Sigmoid colon (tissue), 7 donors: ENCODE measurements at places on chromosomes 12 and 14. TPM values are rescaled to one million over a fixed set of nuclear protein-coding genes. Genes with fewer than 3 reads are reported as not detected.

DNA sequence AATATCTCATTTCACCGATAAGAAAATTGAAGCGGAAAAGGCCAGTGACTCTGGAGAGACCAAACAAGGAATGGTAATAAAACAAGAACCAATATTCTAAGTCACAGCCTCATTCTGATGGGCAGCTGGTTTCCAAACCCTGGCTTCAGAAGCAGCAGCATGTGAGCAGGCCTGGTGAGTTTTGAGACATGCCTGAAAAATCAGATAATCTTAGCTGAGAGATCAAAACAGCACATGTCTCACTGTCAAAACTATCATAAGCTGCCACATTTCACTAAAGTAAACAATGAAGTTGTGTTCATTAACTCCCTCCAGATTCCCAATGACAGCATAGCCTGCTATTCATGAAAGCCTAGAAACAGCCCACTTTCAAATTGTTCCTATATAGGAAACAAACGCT is 36.5 kb downstream of the CIT start:
- no peak for DNase-seq

DNA sequence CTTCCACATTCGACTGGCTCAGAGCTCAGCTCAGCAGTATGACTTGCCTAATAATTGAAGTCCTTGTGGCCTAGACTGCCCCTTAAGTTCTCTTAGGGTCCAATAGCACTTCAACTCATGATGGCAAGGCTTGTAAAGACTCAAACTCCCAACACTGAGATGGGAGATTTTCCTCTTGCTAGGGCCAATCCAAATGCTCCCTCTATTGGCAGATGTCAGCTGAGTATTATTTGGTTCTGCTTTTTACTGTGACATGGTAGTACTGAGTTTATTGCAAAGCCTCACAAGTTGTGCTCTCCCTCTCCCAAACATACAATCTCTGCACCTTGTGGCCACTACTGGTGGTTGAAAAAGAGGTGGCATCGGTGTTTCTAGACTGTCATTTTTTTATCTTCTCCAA is 164.2 kb downstream of the ALG10 start:
- no peak for DNase-seq

DNA sequence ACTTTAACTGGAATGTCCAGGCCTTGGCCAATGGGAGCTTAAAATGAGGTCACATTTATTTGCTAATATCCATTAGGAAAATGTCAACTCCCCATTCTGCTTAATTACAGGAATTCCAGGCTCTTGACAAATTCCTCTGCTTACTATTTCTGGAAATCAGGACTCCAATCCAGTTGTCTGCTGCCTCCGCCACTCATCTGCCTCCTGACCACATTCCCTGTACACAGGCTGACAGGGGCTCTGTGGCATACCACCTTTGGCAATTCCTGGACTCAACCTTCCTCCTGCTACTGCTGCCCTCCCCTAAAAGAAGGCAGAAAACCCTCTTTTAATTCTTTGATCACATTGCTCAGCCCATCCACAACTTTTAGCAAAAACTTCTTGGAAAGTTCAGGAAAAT is 37.9 kb downstream of the KICS2 start:
- no peak for DNase-seq

- peak; percentile 91 for DNase-seq
Observed at GRCh38 chr14:91897106-91897701, 29.9 kb upstream of the TC2N start.

DNA sequence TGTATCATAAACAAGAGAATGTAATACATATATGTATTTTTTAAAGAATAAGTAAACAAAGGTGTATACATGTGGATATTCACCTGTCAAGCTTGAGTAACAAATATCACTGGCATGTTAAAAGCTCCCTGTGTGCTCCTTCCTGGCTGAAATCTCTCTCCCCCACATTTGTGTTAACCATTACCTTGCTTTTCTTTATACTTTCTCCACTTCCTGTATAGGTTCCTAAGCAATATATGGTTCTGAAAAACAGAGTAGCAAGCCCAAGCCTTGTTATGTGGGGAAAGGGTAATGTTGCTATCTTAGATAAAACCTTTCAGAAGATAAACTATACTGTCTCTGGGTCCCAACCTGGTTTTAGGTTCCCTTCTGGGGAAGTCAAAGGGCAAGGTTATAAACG is 32.3 kb upstream of the TBC1D30 start:
- no peak for DNase-seq

DNA sequence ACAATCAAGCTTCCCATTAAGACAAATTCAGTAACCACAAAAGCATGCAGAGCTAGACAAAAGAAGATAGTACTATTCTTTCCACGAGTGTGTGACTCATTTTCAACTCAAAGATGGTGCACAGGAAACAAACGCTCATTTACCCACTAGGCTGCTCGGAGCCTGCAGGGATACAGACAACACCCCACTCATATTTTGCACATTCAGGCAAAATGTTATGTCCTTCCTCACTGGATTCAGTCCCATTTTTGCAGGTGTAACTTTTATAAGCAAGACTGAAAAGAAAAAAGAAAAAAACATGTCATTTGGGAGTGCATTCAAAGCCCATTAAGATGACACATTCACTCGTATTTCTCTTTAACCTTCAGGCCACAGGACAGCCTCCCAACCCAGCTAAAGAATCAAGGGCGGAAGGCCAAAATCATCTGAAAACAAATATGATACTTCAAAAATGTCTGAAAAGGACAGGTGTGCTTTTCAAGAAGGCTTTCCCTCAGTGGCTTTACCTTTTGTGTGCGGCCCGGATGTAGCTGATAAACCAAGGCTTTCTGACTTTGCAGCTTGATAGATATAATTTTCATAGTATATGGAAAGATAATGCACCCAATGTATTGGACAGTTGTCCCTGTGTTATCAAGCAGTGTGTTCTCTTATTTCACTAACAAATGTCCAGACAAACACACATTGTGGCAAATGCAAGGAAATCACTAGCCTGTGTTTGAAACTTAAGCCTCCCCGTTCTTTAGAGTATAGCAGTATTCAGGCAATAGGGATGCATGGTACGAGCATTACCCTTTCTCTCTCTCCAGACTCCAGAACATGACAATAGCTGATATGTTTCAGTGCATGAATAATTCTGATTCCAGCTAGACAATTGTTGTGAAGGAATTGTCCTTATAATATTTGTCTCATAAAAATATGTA is 147.8 kb upstream of the KRR1 start:
- no peak for DNase-seq

DNA sequence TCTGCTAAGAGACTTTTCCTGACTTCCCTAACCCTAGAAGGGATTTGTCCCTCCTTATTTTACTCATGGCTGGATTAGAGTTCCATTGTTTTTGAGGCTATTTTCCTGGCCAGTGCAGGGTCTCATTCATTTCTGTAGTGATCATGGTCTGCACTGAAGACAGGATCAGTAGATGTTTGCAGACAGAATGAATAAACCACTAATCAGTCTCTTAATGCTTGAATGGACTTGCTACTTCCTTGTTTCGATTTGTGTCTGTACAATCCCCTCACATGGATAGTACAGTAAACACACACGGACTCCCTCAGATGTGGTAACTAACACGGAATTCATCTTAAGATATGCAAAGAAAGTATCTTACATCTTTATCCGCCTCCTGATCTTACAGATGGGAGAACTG is 102.6 kb upstream of the PRB2 start:
- no peak for DNase-seq

DNA sequence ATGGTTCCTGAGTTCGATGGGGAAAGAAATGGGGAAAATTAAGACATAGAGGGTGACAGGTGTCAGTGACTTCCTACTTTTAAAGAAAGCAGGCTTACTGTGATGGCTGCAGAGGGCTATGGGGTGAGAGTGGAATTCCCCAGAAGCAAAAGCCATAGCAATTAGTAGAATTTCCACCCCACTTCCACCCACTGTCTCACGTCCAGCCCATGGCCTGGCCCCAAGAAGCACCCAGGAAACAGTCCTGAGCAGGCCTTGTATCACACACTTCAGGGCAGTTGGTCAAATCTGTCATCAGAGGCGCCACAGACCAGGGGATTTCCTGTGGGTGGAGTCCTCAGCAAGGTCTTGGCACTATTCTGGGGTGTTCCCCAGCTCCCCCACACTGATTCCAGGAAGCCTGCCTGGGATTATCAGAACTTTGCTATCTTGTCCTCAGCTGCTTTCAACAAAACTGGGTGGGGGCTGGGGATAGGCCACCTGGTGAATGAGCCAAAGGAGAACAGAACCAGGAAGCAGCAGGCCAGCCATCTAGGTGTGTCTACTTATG is 120.1 kb upstream of the CCND2 start:
- no peak for DNase-seq

DNA sequence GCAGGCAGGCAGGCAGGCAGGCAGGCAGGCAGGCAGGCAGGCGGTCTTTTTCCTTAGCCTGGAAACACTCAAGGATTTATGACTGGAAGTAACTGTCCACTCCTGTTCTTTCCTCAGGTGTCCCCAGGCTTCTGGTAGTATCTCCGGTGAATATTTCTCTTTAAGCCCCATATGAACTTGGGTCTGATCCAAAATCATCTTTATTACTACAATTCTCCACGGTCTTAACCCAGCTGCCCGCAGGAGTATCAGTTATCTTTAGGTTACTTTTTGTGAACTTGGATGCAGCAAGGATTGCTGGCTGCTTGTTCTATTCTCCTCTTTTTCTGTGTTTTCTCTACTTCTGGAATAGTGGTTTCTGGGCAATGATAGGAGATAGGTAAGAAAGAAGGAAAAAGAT is 3.3 kb downstream of the CSRNP2 start:
- no peak for DNase-seq

GRCh38 chr14:34075826-34076225 is 125.0 kb upstream of the EGLN3 start:
- no peak for DNase-seq

DNA sequence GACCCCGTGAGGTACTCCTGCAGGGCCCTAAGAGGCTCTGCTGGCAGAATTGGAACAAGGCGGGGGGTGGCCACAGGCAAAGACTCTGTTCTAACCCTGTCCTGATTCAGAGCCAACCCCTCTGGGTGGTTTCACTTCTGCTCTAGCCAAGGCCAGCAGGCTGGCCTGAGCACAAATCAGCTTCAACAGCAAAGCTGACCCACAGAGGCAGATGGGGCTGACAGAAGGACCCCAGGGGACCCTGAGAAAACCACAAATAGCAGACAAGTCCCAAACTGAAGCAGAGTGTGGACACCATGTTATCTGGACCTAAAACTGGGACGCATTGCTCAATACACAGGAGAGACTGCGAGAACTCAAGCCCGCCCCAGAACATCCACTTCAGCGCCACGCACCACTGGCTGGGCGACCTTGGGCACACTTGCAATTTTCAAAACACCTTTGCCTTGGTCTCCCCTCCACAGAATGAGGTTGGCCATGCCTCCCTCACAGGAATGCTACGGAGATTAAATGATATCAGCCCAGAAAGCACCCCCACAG is 76.4 kb upstream of the DICER1 start:
- DNase-seq = no peak

GRCh38 chr14:61525293-61526011 is 169.9 kb upstream of the HIF1A start:
- peak; percentile 83 for DNase-seq

GRCh38 chr12:74317078-74317601 is 220.5 kb upstream of the ATXN7L3B start:
- no peak for DNase-seq

DNA sequence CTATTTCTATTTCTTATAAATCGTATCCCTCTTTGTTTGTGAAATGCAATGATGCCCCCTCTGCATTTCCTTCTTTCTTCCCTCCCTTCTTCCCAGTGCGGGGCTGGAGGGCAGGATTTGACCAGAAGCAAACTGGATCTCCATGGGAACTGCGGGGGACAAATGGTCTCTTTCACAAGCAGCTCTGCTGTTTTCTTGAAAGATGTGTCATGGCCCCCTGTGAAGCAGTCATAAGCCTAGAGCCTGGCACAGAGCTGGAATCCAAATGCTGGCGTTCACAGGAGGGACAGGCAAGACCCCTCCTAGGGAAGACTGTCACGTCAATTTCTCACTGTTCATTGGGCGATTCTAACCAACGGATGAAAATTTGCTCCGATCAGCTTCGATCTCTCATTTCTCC is 203.5 kb upstream of the NOS1 start:
- no peak for DNase-seq

- no peak for DNase-seq
Observed at GRCh38 chr12:117850048-117850447, 118.7 kb downstream of the KSR2 start.

DNA sequence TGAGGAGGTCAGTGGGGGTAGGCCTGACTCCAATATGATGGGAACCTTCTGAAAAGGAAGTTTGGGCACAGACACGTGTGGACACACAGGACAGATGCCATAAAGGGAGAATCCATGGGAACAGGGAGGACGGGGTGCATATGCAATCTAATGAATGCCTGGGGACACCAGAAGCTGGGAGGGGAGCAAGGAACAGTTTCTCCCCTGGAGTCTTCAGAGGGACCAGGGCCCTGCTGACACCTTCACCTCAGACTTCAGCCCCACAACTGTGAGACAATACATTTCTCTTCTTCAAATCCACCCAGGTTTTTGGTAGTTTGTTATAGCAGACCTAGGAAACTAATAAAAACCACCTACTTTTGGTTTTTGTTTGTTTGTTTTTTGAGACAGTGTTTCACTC is 35.2 kb upstream of the CLIP1 start:
- DNase-seq = no peak

DNA sequence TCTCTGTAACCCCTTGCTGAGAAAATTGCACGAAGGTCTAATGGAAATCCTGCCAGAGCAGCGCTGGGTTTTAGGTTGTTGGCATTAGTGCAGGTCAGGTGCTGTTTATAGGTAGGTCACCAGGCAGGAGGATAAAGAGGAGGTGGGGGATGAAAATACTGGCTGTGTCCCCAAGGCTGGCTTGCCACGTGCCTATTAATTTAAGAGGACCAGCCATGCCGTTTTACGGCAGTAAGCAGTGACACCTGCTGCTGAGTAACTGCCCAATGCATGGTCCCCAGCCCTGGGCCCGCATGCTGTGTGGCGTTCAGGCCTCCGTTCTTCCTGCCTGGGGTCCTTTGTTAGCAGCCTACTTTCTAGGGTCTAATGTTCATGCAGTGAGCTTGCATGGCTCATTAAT is 67.2 kb downstream of the WDR20 start:
- peak; percentile 32 for DNase-seq

Gene HOXC12
- not detected for polyA plus RNA-seq

Gene PRB2
- polyA plus RNA-seq = not detected

Gene PTPRO
- 2.8 TPM for polyA plus RNA-seq

Gene GPHB5
- not detected for polyA plus RNA-seq

Gene PTGR2
- 9.0 TPM for polyA plus RNA-seq

Gene LYZ
- polyA plus RNA-seq = 108 TPM

Gene CELA1
- polyA plus RNA-seq = not detected

Gene AQP6
- not detected for polyA plus RNA-seq

Gene THAP2
- 4.2 TPM for polyA plus RNA-seq

Gene DPY19L2
- not detected for polyA plus RNA-seq
